HTR-8/SVneo (cell line): ENCODE measurements at places on chromosomes 4 and X.

DNA sequence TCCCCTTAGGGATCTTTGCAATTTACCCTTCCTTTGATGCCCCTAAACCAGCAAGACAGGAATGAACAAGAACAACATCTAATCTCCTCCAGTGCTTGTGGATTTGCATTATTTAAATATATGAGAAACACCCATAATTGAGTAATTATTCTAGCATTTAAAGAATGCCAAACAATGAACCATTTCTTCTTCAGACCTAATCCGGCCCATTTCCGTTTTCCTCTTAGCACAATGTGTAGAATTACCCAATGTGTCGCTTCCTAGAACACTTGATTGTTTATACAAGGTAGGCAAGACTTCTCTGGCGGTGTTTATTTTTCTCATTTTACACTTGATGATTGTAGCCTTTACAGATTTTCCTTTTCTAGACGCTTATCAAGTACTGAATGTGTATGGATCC lies 43.5 kb downstream of the CLDN34 start:
- DNase-seq = no peak

DNA sequence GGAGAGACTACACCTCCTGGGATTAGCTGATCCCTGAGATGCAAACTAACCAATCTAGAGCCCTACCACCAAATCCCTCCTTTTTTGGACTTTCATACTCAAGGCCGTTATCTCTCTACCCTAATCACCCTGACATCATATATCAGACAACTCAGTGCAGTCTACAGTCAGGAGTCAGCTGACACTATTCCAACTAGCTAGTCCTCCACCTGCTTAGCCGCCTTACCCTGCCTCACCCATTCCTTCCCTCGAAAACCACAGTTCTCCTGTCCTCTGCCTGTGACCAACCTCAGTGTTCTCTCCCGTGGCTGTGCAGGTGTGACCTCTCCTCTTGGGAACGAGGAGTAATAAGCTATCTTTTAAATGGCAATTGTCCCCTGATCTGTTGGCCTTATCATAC lies 1.8 kb upstream of the PPEF2 start:
- no peak for DNase-seq

GRCh38 chr4:39469429-39470077 lies 10.7 kb downstream of the LIAS start:
- peak; percentile 65 for DNase-seq

DNA sequence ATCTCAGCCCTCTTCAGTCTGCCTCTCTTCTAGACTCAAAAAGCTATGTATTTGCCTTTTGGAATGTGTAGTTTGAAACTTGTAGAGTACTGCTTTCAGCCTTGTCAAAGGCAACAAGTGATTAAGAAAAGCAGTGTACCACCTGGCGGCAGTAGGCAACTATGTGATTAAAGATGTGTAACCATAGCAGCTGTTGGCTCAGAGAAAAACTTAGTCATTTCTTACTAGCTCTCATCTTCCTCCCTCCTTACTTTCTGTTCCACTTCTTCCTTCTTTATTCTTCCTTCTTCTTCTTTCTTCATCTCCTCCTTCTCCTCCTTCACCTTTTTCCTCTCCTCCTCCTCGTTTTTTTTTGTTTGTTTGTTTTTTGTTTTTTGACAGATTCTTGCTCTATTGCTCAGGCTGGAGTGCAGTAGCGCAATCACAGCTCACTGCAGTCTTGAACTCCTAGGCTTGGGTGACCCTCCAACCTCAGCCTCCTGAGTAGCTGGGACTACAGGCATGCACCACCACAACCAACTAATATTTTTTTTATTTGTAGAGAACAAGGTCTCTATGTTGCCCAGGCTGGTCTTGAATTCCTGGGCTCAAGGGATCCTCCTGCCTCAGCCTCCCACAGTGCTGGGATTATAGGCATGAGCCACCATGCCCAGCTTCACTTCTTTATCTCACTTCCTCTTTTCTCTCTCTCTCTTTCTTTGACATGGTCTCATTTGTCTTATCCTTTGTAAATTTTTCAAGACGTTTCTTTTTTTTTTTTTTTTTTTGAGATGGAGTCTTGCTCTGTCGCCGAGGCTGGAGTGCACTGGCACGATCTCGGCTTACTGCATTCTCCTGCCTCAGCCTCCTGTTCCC lies 32.6 kb downstream of the ABHD18 start:
- peak; percentile 43 for DNase-seq

GRCh38 chrX:119605464-119606279 lies 552 bp downstream of the NKRF start:
- no peak for DNase-seq

DNA sequence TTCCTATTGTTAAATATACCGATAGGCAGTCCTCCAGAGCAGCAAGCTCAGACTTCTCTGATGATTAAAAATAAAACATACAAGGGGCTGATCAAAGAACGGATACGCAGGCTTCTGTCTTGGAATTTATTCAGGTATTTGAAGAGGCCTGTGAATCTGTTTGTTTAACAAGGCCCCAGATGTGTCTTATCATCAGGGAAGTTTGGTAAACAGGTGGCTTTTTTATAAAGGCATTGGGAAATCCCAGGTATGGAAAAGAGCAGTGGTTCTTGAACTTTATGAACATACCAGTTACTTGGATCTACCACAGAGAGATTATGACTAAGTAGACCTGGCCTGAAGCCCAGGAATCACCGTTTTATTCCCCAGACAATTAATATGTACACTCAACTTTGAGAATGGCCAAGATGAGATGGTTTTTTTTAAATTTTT lies 47.9 kb downstream of the SOWAHB start:
- DNase-seq = no peak

- DNase-seq = no peak
Observed at GRCh38 chr4:120893314-120893713, 29.2 kb downstream of the PRDM5 start.

DNA sequence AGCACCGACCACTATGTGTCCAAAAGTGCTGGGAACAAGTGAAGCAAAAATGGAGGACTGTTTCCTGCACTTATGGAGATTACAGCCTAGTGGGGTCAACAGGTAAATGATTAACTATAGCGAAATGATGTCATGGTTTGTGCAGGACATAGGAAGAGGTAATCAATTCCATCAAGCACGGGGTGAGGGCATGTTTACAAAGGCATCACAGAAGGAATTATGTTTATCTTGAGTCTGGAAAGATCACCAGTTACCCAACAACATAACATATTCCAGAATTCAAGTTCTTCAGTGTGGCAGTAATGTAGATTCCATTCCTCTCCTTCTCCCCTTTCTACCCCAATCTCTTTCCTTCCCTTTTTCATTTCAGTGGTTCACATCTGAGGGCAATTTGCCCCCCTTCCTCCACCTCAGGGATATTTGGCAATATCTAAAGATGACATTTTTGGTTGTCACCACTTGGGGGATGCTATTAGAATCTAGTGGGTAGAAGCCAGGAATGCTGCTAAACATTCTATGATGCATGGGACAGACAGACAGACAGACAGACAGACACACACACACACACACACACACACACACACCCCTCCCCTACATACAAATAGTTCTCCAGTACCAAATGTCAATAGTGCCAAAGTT lies 24.1 kb downstream of the FAM47E start:
- no peak for DNase-seq

GRCh38 chrX:131394384-131394783 lies 105.3 kb upstream of the IGSF1 start:
- no peak for DNase-seq

GRCh38 chrX:128759745-128760144 lies 707.5 kb upstream of the ACTRT1 start:
- no peak for DNase-seq

DNA sequence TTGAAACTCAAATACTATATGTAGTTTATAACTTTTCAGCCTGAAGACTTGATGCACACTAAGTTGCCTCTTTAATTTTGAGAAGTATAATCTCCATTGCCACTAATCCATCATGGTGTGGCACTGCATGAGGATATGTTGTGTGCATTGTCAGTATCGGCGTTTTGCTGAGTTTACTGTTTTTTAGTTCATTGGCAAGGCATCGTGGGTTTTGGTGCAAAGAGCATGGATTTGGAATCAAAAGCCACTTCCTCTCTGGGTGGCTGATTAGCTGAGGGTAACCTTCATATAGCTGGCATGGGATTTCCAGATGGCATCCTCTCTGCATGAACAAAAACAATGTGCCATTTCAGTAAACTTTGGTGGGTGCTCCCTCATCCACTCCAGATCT lies 38.7 kb downstream of the FHL1 start:
- DNase-seq = no peak

GRCh38 chr4:148065075-148065474 lies 333.2 kb downstream of the ARHGAP10 start:
- DNase-seq = no peak

DNA sequence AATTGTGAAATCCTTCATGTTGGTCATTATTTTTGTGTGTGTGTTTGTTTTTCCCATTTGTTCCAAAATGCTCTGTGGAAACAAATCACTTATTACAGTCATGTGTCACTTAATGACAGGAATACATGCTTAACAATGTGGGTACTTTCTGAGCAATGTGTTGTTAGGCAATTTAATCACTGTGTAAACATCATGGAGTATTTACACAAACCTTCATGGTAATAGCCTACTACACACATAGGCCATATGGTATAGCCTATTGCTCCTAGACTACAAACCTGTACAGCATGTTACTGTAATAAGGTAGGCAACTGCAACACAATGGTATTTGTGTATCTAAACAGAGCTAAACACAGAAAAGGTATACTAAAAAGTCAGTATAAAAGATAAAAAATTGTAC lies 388.9 kb upstream of the PPP1R2C start:
- no peak for DNase-seq

GRCh38 chr4:142100941-142101340 lies 464.6 kb downstream of the IL15 start:
- no peak for DNase-seq

- no peak for DNase-seq
Observed at GRCh38 chrX:154981116-154981411, 41.5 kb downstream of the F8 start.

DNA sequence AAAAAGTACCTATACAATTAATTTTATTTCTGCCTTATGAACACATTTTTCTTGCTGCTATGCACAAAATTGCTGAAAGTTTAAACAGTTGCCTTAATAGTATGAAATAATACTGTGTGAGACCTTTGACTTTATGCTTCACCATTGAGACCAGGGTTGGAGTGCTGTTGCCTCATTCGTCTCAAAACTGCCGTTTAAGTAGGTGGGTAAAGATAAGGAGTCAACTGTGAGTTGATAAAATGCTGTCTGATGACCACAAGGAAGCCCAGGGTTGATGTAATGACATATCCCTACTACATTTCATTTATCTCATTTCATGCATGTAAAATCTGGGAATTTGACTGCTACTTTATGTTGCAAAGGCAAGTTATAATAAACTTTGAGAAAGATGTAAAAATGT lies 23.4 kb downstream of the STK26 start:
- no peak for DNase-seq

DNA sequence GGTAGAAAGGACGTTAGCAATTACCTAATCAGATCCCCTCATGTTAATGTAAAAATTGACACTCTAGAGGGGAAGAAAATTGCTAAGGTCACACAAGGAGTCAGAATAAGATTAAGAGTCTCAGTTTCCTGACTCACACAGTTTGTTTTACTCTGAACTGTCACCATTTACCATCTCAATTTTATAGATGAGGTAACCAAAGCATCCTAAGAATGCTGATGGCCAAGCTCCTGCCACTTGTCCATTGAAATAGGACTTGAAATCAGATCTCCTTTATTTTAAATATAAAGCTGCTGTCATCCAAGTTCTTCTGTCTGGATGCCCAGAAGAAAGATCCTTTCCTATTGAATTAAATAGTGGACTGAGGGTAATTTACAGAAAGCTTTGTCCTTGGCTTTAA lies 114.8 kb upstream of the VAMP7 start:
- no peak for DNase-seq

DNA sequence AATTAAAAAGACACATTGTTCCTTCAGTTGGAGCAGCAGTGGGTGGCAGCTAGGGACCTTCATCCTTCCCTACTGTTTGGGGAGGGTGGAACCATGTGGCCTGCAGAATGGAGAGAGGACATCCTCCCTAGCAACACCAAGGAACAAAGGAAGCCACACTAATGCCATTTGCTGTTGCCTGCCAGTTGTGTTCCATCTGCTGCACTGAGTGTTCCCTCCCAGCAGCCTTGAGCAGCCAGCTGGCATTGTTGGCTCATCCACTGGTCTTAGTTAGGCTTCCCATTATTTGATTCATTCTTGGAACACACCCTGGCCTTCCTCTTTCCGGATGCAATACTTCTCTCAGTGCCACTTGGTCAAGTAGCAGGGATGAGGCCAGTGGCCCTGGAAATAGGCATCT lies 25.0 kb upstream of the HMGB3 start:
- DNase-seq = no peak

- no peak for DNase-seq
Observed at GRCh38 chrX:144849141-144849540, 398.2 kb upstream of the SPANXN1 start.

DNA sequence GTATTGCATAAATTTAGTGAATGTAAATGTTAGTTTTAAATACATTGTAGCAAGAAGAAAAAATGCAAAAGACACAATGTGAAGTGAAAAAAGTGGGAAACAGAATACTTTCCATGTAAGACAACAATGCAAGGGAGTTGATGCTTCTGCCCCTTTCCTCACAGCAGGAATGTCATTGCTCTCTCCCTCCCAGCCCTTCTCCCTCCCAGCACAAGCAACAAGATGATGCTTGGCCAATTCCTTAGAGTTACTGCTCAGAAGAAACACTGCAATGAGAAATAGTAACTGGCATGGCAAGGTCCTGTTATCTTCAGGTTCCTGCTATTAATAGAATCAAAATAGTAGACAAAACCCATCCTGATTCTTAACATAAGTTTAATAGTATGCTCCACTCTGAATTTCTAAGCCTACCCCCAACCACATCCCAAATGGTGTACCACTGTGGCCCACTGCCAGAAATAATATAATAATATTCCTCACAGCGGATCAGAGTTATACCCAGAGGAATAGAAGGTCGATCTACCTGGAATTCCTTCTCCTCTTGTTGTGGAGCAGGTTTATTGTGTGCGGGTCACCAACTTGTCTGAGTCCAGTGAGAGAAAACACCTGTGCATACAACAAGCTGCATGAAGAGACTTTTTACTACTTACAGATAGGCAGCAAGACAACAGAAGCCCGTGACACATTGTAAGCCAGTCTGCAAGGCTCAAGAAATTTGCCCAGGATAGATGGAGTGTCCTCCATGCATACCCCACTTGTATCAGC lies 69.8 kb upstream of the SLC7A11 start:
- DNase-seq = no peak

DNA sequence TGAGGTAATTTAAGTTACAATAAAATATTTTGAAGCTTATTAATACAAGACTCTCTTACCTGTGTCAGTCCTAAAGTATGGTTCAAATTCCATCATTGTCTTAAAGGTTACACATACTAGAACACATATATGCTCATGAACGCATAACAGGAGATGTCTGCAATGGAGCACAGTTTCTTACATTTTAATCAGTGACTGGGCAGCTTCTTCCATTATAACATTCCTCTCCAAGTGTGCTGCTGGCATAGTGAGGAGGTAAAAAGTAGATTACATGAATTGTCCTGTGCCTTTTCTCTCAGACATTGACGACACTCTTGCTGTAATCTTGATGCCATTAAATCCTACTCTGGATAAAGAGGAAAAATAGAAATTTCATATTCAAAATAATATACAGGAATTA lies 40.8 kb upstream of the GRID2 start:
- DNase-seq = no peak

- no peak for DNase-seq
Observed at GRCh38 chr4:132266374-132266773, 882.7 kb upstream of the PCDH10 start.
